ENCODE measurements at places on chromosomes 3 and 15. TPM values are rescaled to one million over a fixed set of nuclear protein-coding genes. Genes with fewer than 3 reads are reported as not detected.

The MRAS gene
- 13.2 TPM for total RNA-seq

The MAGEF1 gene
- total RNA-seq, result 63.9 TPM

The CLDN11 gene
- 8.7 TPM for total RNA-seq

The TTBK2 gene
- total RNA-seq, result 5.3 TPM

The HIGD1A gene
- 90.4 TPM for total RNA-seq

The LRRC28 gene
- 15.9 TPM for total RNA-seq

The CYP8B1 gene
- not detected for total RNA-seq

The ALDH1A2 gene
- total RNA-seq, result 231 TPM

The B3GNT5 gene
- total RNA-seq, result 43.6 TPM

The ZNF501 gene
- 0.61 TPM for total RNA-seq

DNA sequence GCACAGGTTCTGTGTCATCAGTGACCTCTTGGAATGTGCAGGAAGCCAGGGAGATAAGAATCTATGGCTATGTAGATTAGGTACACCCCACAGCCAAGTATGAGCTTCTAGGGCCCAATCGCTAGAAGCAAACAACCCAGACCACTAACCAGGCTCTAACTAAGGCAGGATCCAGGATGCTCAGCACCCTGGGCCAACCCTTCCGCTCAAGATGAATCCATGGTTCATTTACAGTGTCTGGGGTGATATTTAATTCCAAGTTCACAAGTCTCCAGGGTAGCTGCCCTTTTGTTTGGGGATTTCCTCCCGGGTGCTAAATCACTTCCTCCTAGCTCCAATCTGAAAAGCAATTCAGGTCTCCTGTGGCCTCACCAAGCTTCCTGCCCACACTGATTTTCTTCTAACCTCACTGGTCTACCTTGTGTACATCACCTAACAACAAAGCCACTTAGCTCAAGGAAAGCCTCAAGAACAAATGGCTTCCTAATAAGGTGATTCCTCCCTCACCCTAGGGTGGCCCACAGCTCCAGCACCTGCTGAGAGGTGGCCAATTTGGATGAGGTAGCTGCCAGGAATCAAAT lies 2.4 kb downstream of the EHD4 start:
- DNase-seq, result no peak

DNA sequence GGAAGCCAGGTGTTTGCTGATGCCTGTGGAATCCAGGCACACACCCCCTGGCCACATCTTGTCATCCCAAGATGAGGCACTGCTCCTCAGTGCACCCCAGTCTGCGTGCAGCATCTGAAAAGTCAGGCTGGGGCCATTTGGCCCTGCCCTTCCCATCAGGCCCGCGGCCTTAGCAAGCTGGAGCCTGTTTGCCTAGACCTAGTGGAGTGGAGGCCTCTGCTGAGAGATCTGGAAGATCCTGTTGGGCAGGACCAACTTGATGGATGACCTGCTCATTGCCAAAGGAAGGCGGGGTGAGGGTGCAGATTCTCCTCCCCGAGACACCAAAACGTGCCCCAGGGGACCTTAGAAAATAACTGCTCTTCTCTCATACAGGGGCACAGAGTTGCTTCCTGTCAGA lies 220.2 kb downstream of the SHQ1 start:
- peak; percentile 78 for DNase-seq

DNA sequence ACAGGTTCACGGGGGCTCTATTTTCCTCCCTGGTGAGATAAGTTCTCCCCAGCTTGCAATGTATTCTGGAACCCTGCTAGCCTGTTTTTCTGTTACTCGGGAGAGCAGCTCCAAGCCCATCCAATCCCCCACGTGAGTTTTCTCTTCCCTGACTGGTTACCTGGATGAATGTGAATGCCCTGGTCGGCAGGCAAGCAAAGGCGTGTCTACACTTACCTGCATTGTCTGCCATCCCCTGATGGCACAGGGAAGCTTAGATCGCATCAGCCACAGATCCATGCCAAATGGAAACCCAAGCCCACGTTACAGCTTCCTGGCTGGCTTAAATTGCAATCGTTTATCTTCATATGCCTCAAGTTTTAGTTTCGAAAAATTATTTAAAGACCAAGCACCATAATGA lies 149.9 kb downstream of the FOXP1 start:
- no peak for DNase-seq

GRCh38 chr3:131393051-131393450 lies 11.5 kb downstream of the NUDT16 start:
- no peak for DNase-seq

GRCh38 chr3:67389176-67389575 lies 265.2 kb downstream of the SUCLG2 start:
- no peak for DNase-seq

DNA sequence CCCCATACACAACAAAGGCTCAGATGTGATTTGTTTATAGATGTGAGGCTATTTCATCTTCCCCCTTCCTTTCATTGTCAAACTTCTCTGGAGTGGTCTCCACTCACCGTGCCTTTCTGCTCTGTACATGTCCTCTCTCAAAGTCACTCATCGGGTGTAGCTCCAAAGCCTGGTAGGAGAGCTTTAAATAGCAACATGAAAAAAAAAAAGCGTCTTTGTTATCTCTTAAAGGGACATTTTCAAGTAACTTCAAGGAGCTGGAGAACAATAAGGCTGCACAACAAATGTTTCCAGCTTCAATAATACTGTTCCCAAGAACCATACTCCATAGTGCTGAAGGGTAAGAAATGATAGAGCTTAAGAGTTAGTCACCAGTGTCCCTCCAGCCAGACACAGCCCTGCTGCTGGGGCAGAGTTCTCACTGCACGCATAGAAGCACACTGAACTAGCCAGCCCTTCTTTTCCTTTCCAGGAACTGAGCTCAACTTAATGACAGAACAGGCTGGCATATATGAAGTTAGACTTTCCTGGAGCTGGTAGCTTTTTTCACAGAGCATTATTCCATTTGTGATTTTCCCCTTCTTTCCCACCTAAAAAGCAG lies 8.1 kb downstream of the FBXO40 start:
- DNase-seq, result no peak

DNA sequence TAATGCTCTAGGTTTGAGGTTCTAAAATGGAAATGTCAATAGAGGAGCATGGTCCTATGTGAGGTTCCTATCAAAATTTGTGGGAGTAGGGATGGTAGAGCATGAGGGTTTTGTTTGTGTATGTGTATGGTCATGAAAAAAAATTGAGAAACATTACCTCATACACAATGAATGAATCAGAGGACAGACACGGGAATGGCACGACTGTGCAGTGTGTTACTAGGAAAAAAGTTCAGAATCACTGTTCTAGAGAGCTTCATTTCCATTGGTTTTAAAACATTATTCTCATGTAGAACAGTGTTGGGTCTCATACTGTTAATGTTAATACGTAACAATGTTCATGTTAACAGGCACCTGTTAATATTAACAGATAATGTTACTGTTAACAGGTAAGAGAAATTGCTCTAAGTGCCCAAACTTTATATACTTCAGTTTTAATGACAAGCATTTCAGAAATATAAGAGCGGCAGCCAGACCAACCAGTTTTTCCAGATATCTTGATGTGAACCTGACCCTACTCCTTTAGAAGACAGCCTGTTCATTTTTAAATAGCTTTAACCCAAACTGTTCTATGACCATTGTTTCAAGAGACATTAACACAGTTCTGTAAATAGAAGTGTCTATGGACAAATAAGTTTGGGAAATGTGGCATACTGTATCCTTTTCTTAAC lies 48.0 kb downstream of the SLC15A2 start:
- peak; percentile 35 for DNase-seq

DNA sequence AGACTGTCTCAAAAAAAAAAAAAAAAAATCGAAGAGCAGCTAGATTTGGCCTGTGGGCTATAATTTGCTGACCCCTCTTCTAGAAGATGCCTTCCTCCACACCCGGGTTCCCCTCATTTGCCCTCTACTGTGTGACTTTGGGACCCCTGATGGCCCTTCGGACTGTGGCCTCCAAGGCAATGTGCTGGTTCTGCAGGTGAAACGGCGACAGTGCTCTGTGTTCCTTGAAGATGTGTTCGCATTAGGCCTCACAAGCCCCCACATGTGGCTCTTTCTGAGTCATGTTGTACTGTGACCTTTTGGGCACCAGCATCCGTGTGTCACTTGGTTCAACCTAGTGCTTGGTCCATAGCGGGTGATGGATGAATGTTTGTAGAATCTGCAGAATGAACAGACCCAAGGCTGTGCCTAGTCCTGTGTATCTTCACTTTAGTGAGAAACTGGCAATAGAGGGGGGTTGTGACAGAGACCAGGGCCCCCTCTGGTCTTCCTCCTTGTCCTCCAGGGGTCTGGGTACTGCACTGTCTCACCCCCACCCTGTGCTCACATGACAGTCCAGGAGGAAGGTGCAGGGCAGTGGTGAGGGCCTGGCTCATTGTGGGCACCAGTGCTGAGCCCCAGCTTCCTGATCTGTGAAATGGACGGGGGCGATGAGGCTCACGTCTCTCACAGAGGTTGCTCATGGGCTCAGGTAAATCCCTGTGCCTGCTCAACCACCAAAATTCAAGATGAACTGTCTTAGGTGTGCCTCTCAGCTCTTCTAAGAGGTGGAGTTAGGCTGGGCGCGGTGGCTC lies 22.7 kb downstream of the GOLGA6L2 start:
- DNase-seq, result no peak

DNA sequence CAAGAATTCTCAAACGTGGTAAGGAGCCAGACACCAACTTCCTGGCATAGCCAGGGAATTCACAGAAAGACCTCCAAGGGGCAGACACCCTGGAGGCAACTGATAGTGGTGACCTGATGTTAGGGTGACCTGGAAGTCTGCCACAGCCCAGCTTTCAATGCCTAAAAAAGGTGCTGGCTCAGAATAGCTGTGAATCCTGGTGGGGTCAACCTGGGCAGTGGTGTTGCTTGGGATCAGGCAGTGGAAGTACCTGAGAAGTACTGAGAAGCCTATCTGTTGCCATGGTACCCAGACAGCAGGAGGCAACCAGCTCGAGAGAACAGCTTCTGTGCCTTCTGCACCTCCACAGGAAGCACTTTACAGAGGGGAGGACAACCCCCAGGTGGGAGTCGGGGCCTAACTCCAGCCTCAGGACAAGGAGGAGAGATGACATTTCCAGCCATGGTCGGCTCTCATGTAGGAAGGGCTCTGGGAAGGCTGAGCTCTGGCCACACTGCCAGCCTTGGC lies 55.4 kb upstream of the LARS2 start:
- DNase-seq, result no peak

DNA sequence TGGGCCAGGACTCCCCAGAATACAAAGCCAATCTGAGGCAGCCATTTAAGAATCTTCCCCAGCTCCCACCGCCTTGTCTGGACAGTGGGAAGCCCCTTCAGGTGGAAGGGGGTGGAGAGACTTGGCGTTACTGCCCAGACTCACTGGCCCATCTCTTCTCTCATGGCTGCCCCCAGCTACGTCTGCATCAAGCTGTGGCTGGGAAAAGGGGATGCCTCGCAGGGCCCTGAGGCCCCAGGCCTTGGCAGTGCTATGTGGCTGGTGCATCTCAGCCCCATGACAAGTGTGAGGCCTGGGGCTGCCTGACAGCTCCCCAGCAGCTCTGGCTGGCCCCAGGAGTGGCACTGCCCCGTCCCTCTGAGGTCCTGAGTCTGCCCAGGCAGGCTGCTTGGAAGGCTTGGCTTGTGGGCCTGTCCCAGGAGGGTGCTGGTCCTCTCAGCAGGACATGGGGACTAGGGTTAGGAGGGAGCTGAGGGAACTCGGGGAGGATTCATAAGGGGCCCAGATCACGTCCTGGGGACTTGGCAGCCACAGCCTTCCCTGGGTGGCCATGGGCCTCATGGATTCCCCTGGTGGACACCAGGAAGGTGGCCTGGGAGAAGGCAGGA lies 20.2 kb upstream of the SLC41A3 start:
- no peak for DNase-seq

GRCh38 chr3:96877510-96877909 lies 63.1 kb downstream of the EPHA6 start:
- no peak for DNase-seq

DNA sequence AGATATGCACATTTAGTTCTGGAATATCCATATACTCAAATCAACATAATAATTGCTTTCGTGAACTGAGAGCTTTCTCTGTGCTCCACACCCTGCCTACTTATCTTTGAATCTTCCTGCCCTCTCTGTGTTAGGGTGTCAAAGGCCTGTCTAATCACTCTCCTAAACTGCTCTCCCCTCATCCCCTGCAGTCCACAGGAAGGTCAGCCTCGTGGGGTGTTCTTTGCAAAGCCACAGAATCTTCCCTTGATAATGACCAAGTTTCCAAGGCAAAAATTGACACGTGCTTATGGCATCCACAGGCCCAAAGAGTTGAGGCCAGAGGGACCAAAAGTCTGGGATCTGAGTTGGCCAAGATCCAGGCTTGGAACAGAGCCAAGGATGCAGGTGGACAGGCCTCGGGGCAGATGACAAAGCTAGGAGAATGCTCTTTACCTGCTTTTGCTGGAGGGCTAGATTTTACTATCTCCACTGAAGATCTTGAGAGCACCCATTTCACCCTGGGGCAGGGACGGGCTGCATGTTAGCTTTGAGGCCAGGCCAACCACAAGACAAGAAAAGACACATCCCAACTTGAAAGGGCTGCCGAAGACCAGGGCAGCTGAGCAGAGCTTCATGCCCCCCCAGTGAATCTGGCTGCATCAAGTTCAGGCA lies 20.4 kb downstream of the BHLHE40 start:
- DNase-seq, result no peak

Data from Calu3 (cell line).